ENCODE measurements at places on chromosomes 3 and 15. TPM values are rescaled to one million over a fixed set of nuclear protein-coding genes. Genes with fewer than 3 reads are reported as not detected.

- H3K4me1 ChIP-seq, result peaks cover 53% of the 10 kb centered on the region
- H3K36me3 ChIP-seq, result no peaks in the 10 kb centered on the region
- H3K27ac ChIP-seq, result no peak overlapping the region
- DNase-seq, result no peak
- H3K4me3 ChIP-seq, result no peak overlapping the region
Measured at GRCh38 chr15:28909958-28910500, 24.3 kb downstream of the APBA2 start.

Gene TLE3
- 22.1 TPM for total RNA-seq

DNA sequence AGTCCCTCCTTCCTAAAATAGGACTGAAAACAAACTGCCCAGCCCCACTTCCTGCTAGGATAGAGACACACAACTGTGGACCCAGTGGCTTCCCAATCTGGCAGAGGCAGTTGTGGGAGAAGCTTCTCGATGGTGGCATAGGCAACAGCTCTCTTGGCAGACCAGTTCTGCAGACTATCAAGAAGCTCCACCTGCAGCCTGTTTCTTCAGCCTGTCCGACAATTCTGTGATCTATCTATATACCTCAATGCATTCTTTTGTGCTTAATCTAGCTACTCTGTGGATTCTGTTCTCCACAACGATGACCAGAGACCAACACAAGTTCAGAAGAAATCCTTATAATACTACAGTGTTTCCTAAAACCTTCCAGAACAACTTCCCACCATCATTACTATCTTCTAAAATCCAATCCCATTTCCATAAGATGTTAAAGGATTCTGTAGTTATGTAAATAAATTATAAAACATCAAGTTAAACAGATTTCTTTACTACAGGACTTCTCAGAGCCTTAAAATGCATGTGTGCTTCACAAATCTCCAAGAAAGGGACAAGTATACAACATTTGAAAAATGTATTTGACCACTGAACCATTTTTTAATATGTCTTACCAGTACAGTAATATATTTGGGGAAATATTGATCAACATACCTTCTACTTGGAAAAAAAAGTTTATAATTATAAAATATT is 57.7 kb downstream of the IGF2BP2 start:
- peaks cover 14% of the 10 kb centered on the region for H3K4me1 ChIP-seq
- DNase-seq, result no peak
- no peak overlapping the region for H3K27ac ChIP-seq
- no peaks in the 10 kb centered on the region for H3K36me3 ChIP-seq
- H3K4me3 ChIP-seq, result no peak overlapping the region

DNA sequence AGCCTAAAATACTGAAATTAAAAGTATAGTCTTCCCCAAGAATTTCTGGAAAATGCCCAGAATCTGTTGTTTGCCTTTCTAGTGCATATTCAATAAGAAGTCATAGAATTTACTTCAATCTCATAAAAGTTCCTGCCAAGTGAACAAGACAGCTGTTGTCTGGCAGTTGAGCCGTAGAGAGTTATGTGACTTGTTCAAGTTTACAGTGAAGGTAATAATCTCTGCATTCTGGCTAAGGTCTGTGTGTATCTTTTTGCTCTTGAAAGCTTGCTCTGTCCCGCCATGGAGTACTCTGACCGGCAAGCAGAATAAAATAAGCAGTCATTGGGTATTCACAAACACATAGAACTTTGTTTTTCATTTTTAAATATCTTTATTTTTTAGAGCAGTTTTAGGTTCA is 77.8 kb downstream of the GHSR start:
- no peaks in the 10 kb centered on the region for H3K27me3 ChIP-seq
- DNase-seq, result no peak
- no peaks in the 10 kb centered on the region for H3K36me3 ChIP-seq

GRCh38 chr15:78841376-78841706 is 30.1 kb upstream of the ADAMTS7 start:
- no peak for DNase-seq
- H3K27me3 ChIP-seq, result no peaks in the 10 kb centered on the region
- H3K4me1 ChIP-seq, result no peaks in the 10 kb centered on the region
- no peak overlapping the region for H3K4me3 ChIP-seq
- no peak overlapping the region for H3K27ac ChIP-seq

Gene CRABP1
- 454 TPM for total RNA-seq

- H3K36me3 ChIP-seq, result no peaks in the 10 kb centered on the region
- no peaks in the 10 kb centered on the region for H3K4me1 ChIP-seq
- no peak overlapping the region for H3K4me3 ChIP-seq
- H3K27me3 ChIP-seq, result no peaks in the 10 kb centered on the region
Measured at GRCh38 chr15:91329914-91330313, 229.9 kb downstream of the SV2B start.

DNA sequence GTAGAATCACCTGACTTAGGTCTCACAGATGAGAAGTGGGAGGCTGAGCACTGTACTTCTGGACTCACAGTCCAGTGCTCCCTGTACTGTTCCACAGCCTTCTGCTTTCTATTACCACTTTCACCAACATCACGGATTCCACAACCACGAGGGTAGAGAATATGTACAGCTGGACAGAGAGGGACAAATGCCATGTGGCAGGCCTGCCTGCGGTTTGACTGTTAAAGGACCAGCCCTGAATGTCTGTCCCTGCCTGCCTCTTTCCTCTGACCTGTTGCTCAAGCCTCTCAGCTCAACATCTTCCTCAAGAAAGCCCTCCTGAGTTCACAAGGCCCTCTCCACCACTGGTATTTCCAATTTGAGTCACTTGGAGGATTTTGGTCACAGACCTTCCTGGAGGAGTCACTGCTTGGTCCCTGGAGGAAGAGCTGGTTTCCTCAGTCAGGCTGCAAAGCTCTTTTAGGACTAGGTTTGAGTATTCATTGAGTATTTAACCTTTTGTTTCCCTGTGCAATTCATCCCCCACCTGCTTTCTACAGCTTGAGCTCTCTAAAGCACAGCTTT is 49.1 kb downstream of the RAB11A start:
- no peaks in the 10 kb centered on the region for H3K36me3 ChIP-seq
- peaks cover 12% of the 10 kb centered on the region for H3K4me1 ChIP-seq
- DNase-seq, result no peak
- H3K27me3 ChIP-seq, result no peaks in the 10 kb centered on the region

DNA sequence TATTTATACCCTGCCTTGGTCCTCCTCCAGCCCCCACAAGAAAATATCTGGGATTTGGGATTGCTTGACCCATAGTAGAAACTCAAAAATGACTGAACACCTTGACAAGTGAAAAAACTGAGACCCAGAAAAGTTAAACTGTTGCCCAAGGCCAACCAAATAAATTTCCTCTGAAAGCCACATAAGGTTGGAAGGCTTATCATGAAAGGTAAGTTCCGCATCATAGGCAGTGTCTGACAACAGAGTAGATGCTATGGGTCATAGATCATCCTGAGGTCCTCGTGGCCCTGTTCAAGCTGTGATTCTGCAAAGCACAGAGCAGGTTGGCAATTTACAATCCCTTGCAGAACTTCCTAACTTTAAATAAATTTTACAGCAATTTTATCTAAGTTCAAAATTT is 140.8 kb upstream of the TSC22D2 start:
- no peak overlapping the region for H3K27ac ChIP-seq
- H3K27me3 ChIP-seq, result no peaks in the 10 kb centered on the region
- DNase-seq, result no peak
- H3K4me3 ChIP-seq, result no peak overlapping the region
- no peaks in the 10 kb centered on the region for H3K36me3 ChIP-seq

- no peak overlapping the region for H3K4me3 ChIP-seq
- H3K4me1 ChIP-seq, result peaks cover 31% of the 10 kb centered on the region
- H3K36me3 ChIP-seq, result no peaks in the 10 kb centered on the region
- H3K27me3 ChIP-seq, result no peaks in the 10 kb centered on the region
Measured at GRCh38 chr15:47620960-47621681, 96.2 kb upstream of the SEMA6D start.

DNA sequence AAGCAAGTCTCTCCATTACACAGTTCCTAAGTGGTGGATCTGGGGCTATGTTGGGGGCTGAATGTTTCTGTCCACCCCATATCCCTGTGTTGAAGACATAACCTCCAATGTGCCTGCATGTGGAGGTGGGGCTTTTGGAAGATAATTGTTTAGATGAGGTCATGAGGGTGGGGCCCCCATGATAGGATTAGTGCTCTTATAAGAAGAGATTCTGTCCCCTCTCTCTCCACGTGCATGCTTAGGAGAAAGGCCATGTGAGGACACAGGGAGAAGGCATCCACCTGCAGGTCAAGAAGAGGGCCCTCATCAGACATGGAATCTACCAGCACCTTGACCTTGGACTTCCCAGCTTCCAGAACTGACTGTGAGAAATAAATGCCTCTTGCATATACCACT is 231.0 kb upstream of the CHRNA7 start:
- peaks cover 3% of the 10 kb centered on the region for H3K4me1 ChIP-seq
- no peak for DNase-seq
- H3K36me3 ChIP-seq, result no peaks in the 10 kb centered on the region
- H3K27me3 ChIP-seq, result no peaks in the 10 kb centered on the region

GRCh38 chr3:189860296-189860695 is 229.1 kb downstream of the TP63 start:
- no peaks in the 10 kb centered on the region for H3K36me3 ChIP-seq
- no peaks in the 10 kb centered on the region for H3K4me1 ChIP-seq
- DNase-seq, result no peak

DNA sequence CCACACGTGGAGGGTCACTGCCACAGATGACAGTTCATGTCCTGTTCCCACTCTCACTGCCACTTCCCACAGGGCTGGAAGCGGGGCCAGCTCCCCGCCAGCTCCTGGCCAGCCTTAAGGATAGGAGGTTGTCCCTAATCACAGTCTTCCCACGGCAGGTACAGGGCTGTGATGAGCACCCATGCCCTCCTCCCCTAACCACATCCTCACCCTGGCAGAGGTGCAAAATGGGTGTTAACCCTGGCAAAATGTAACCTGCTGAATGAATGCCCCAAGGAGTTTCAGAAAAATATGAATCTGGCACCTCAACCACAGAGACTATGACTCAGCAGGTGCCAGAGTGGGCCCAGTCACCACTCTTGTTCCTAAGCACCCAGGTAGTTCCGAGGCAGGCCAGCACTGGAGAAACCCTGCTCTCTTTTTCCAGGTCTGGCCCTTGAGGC is 185.1 kb upstream of the TPM1 start:
- no peak for DNase-seq
- no peak overlapping the region for H3K27ac ChIP-seq
- H3K36me3 ChIP-seq, result no peaks in the 10 kb centered on the region
- no peaks in the 10 kb centered on the region for H3K27me3 ChIP-seq
- H3K4me1 ChIP-seq, result peaks cover 4% of the 10 kb centered on the region

DNA sequence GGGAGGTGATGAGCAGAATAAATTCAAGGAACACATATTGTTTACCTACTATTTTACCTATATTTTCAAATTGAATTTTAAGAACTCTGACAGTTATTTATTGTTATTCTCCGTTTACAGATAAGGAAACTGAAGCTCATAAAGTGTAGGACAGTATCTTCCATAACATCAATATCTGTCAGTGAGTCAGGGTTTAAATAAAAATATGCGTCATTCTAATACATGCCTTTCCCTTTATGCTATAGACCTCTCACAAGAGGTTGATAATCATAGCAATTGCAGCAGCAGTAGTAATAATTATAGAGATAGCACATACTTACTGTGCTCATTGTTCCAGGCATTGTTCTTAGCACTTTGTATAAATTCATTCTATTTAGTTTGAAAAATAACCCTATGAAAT is 101.1 kb downstream of the EPHA6 start:
- H3K27ac ChIP-seq, result no peak overlapping the region
- no peaks in the 10 kb centered on the region for H3K27me3 ChIP-seq
- no peaks in the 10 kb centered on the region for H3K4me1 ChIP-seq

GRCh38 chr3:168455814-168456213 is 360.1 kb upstream of the GOLIM4 start:
- H3K27ac ChIP-seq, result no peak overlapping the region
- H3K27me3 ChIP-seq, result no peaks in the 10 kb centered on the region
- H3K36me3 ChIP-seq, result no peaks in the 10 kb centered on the region
- DNase-seq, result no peak
- H3K4me1 ChIP-seq, result no peaks in the 10 kb centered on the region

Gene ALDH1L1
- total RNA-seq, result 0.60 TPM

GRCh38 chr3:89227634-89228033 is 120.2 kb downstream of the EPHA3 start:
- H3K27me3 ChIP-seq, result no peaks in the 10 kb centered on the region
- H3K4me1 ChIP-seq, result no peaks in the 10 kb centered on the region
- H3K27ac ChIP-seq, result no peak overlapping the region
- DNase-seq, result no peak
- no peak overlapping the region for H3K4me3 ChIP-seq

DNA sequence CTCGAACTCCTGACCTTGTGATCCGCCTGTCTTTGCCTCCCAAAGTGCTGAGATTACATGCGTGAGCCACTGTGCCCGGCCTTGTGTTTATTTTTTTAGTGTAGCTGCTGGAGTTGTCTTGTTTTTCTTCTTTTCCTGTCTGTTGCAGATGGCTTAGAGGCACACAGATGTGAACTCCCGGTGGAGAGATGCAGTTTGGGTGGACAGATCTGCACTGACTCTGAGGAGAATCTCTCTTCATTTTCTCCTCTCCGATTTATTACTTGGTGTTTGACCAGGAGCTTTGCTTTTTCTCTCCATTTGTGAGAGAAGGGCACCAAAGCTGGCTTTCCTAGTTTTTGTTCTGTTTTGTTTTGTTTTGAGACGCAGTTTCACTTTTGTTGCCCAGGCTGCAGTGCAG is 62.7 kb downstream of the USP13 start:
- H3K4me3 ChIP-seq, result no peak overlapping the region
- H3K36me3 ChIP-seq, result peaks cover 15% of the 10 kb centered on the region
- no peak overlapping the region for H3K27ac ChIP-seq
- H3K4me1 ChIP-seq, result peaks cover 17% of the 10 kb centered on the region

Gene HIGD2B
- not detected for total RNA-seq

Gene ZMYND10
- 0.37 TPM for total RNA-seq

- H3K4me3 ChIP-seq, result no peak overlapping the region
- DNase-seq, result peak; percentile 80
- no peak overlapping the region for H3K27ac ChIP-seq
- H3K36me3 ChIP-seq, result no peaks in the 10 kb centered on the region
- H3K27me3 ChIP-seq, result no peaks in the 10 kb centered on the region
- peaks cover 8% of the 10 kb centered on the region for H3K4me1 ChIP-seq
Measured at GRCh38 chr3:65439641-65440284, 599.0 kb downstream of the MAGI1 start.

Data from neural progenitor cell (in vitro differentiated cells).